Right cardiac atrium (tissue), 5 donors: ENCODE measurements at places on chromosomes 1 and 21. TPM values are rescaled to one million over a fixed set of nuclear protein-coding genes. Genes with fewer than 3 reads are reported as not detected.

The USP16 gene
- 34.0 TPM for total RNA-seq

The GPR89B gene
- total RNA-seq: 7.9 TPM

DNA sequence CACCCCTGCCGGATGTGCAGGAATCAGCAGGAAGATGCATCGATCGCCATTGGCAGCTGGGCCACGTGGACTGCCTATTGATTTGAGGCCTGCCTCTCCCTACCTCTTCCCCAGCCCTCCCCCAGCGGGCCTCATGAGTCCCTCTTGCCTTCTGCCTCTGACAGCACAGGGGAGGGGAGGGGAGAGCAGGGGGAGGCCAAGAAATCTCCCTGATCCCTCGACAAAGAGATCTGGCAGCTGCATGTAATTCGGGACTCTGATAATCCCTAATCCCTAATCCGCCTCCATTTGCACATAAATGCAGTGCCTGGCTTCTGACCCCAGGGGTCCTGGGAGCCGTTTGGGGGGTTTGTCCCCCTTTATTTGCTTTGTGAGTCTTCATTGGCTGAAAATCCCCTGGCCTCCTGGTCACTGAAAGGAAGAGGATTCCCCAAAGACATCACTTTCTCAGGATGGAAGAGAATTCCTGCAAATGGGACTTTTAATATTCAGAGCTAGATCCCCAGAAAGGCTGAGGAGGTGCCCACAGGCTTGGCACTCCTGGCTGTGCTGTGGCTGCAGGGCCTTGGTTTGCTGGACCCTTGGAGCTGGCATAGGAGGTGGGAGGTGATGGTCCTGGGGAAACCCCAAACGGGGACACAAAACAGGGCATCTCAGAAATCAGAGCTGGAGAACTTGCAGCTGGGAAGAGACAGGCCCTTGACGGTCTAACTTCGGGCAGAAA lies 239.4 kb upstream of the POU3F1 start:
- no peak for DNase-seq

DNA sequence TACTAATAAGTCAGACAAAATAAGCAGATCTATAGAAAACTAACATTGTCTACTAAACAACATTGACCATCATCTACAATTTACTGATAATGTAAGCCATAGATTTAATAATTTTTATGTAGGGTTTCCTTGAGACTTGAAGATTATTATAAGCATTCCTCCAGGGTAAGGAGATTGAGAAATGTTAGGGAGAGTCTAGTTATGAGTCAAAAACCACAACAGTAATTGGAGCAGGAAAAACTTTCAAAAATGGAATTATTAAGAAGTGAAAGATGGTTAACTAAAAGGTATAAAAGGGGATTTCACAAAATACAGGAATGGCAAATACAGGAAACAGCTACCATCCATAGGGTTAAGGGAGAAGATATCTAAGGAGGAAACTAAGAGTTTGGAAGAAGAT lies 12.4 kb upstream of the UHMK1 start:
- DNase-seq: no peak

- peak; percentile 81 for DNase-seq
These were observed 27.2 kb downstream of the HSPG2 start for GRCh38 chr1:21909787-21910503.

DNA sequence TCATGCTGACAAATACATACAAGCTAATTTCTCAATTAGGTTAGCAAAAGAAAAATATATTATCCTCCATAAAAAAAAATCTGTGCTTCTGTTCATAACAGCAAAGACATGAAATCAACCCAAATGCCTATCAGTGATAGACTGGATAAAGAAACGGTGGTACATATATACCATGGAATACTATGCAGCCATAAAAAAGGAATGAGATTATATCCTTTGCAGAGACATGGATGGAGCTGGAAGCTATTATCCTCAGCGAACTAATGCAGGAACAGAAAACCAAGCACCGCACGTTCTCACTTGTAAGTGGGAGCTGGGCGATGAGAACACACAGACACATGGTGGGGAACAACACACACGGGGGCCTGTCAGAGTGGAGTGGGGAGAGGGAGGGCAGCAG lies 84.0 kb upstream of the PALMD start:
- no peak for DNase-seq

GRCh38 chr1:156660752-156661112 lies 16.5 kb downstream of the NES start:
- no peak for DNase-seq

- peak; percentile 87 for DNase-seq
These were observed at the start of gene RUNX3 for GRCh38 chr1:24930260-24931145. RUNX3 (minus strand) TSS chr1:24930276; CDS start chr1:24929868, 408 bp downstream.

DNA sequence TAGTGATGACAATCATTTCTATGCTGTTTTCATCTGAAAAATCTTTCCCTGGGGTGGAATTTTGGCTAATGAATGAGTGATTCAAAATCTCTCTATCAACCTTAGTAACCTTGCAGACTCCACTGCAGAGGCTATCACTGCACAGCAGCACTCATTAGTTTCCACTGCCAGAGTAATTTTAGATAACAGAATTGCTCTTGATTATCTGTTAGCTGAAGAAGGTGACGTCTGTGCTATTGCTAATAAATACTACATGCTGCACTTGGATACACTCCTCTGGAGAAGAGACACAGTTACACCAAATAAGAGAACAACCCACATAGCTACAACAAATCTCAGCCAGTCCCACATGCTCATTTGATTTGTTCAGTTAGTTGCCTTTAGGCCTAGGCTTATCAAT lies 1348.4 kb downstream of the NCAM2 start:
- no peak for DNase-seq

DNA sequence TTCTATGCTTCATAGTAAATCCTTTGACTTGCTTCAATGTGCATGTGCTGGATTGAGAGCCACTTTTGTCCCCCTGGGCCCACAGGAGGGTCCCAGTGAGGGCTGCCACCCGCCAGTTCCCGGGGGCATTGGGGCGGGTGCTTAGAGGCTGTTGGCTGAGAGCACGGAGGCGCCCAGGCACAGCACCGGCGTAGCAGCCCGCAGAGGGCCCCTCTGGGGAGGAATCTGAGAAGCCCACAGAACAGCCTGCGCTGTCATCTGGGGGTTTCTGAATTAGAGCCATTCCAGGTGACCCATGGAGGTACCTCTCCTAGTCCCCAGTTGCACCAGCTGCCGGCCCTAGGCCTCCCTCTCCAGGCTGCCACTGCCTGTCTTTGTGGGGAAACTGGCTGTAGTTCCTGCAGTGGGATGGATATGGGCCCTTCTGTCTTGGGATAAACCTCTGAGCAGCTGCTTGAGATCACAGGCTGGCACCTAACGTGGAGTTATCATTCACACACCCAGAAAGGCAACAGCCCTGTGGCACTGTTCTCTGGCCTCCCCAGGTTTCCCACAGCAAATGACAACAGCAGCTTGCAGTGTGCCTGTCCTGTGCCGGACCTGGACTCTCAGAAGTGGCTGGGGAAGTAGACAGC lies 39.5 kb downstream of the TMEM51 start:
- no peak for DNase-seq
